GM03348 (cell line): ENCODE measurements at places on chromosomes 11 and 22.

- no peak for DNase-seq
Observed at GRCh38 chr22:36236388-36237319, 2.7 kb downstream of the APOL2 start.

- DNase-seq: no peak
Observed at GRCh38 chr11:45217991-45218390, 68.2 kb downstream of the SYT13 start.

DNA sequence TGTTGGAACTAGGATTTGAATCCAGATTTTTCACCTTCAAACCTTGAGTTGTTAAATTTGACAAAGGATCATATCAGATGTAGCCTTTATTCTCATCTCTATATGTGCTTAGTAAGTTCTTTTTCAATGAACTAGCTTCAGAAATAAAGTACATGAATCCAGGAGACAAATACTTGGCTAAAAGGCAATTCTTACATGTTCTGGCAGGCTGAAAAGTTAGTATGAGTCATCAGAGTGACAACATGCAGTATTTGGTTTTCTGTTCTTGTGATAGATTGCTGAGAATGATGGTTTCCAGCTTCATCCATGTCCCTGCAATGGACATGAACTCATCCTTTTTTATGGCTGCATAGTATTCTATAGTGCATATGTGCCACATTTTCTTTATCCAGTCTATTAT is 40.4 kb downstream of the BBOX1 start:
- DNase-seq: no peak

GRCh38 chr11:13955971-13956421 is 6.5 kb upstream of the SPON1 start:
- DNase-seq: peak; percentile 73

- no peak for DNase-seq
Observed at GRCh38 chr11:87338046-87338639, 300.4 kb downstream of the TMEM135 start.

GRCh38 chr11:13883042-13883441 is 79.5 kb upstream of the SPON1 start:
- DNase-seq: no peak

GRCh38 chr11:65864706-65865471 is 4.7 kb downstream of the MUS81 start:
- no peak for DNase-seq

- no peak for DNase-seq
Observed at GRCh38 chr11:115197031-115197430, 307.2 kb downstream of the CADM1 start.

DNA sequence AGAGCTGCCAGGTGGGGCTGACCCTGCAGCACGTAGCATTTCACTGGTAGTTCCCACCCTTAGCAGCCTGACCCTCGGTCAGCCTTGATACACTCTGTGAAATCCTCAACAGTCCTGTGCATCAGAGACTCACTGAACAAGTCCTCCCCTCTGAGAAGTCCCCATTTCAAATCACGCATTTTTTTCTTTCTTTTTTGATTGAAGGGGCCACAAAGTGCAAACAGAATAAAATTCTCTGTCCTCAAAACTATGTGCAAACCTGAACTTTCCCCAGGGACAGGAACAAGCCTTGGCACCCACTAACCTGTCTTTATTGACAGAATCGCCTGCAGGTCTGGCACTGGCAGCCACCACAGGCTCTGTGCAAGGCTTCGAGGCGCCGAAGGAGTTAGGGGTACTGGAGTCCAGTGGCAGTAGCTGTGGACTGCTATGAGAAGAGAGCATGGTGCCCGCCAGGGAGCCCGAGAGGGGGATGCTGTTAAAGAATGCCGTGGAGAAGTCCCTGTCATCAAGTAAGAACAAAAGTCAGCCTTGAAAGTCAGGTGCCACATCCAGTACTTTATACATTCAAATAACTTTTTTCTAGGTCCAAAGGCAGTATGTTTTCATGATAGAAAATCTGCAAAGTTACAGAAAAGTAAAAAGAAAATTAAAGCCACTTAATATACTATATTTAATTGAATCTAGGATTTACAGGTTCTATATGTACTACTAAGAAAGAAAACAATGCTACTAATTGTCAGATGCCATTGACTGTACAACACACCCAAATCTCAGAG is 53.8 kb downstream of the HIRA start:
- no peak for DNase-seq

- peak; percentile 62 for DNase-seq
Observed at GRCh38 chr22:18133452-18133851, 16.5 kb upstream of the USP18 start.

DNA sequence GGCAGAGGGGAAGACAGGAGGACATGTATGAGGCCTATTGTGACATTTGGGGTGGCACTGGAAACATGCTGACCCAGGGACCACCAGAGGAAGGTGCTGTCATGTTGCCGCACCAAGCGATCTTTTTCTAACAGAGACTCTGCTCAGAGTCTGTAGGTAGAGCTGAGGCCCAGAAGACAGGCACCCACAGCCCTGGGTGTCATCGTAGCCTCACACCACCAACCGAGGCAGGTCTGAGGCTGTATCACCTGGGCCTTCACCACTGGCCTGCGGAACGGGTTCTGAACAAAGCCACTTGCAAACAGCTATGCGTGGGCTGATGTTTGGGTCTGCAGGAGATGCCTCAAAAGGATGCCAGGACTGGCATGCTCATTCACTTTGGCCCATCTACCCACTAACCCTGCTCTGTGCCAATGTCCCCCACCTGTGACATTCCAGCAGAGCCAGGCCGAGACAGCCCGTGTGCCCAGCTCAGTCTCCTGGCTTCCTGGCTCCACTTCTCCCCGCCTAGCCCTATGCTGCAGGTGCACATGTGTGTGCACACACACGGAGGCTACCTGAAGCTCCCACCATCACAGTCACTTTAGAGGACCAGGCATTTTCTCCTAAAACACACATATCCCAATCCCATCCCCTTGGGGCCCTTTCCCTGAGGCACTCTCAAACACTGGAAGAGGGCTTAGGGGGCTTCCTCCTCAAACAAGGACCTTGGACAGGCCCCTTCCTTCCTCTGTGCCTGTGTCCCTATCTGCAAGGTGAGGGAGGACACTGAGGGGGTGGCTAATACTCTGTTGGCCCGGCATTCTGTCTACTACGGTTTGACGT is 3.6 kb downstream of the TRIM29 start:
- DNase-seq: no peak

DNA sequence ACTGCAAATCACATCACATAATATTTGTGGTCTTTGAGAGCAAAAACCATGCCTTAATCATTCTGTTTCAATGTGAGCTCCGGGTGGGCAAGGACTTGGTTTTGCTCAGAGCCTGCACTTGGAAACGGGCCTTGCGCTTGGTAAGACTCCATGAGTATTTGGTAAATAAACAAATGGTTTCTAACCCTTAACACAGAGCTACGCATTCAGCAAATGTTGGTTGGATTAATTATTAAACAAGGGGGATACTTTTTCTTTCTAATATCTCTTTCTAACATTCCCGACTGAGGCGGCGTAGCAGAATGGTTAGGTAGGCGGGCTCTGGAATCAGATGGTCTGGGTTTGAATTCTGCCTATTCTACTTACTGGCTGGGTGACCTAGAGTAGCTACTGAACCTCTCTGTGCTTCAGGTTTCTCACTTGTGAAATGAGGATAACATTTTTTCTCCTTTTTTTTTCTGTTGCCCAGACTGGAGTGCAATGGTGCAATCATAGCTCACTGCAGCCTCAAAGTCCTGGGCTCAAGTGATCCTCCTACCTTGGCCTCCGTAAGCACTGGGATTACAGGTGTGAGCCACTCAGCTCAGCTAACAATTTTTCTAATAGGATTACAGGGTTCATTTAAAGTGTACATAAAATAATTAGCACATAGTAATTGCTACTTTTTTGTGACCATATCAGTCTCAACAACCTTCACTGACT is 3.4 kb upstream of the FAM83F start:
- no peak for DNase-seq

DNA sequence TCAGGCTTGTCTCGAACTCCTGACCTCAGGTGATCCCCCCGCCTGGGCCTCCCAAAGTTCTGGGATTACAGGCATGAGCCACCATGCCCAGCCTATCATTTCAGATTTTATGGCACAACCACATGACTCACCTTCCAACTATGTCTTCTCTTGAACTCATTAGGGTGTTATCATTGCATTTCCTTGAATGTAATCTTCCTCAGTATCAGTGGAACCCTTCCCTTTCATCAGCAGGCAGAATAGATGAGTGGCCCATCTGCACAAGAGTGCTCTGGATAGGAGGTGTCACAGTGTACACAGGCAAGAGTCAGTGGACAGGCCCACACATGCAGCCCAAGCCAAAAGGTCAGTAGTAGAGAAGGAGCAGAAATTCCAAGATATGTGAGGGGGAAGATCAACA is 29.1 kb upstream of the AQP11 start:
- peak; percentile 27 for DNase-seq
